ENCODE measurements at places on chromosomes 13 and 19.

- DNase-seq = no peak
These were observed 27.9 kb downstream of the MIPEP start for GRCh38 chr13:23861310-23861709.

GRCh38 chr13:21833921-21834320, 163.0 kb downstream of the FGF9 start:
- no peak for DNase-seq

DNA sequence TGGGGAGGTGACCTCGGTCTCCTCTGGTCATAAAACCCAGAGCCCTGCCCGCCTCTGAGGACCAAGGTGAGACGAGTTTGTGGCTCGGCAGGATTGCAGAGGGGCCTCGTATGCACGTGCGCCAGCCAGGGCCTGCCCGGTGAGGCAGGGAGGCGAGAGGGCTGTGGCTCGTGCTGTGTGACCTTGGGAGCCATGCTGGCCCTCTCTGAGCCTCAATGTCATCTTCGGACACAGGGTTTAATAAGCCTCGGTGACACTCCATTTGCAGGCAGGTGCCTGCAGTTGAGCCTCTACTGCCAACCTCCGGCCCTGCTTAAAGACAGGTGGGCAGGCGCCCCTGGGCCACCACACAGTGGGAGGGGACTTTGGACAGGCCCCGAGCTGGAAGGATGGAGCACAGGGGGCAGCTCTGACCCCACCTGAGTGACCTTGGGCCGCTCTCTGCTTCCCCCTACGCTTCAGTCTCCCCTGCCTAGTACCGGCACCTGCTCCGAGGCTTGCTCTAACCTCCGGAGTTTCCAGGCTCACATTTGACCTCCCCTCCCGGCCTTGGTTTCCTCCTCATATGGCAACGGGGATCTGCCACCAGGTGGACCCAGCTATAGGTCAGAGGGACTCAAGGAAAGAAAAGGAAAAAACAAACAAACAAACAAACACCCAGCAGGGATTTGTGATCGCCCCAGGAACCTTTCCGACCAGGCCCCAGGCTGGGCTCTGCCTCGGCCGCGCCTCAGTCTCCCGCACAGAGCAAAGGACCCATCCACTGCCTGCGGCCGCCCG, 3.1 kb downstream of the ZBTB7A start:
- DNase-seq = no peak

GRCh38 chr13:36921631-36922301, 1.7 kb upstream of the SMAD9 start:
- no peak for DNase-seq

GRCh38 chr19:51386882-51387520, 773 bp downstream of the LIM2 start:
- no peak for DNase-seq

DNA sequence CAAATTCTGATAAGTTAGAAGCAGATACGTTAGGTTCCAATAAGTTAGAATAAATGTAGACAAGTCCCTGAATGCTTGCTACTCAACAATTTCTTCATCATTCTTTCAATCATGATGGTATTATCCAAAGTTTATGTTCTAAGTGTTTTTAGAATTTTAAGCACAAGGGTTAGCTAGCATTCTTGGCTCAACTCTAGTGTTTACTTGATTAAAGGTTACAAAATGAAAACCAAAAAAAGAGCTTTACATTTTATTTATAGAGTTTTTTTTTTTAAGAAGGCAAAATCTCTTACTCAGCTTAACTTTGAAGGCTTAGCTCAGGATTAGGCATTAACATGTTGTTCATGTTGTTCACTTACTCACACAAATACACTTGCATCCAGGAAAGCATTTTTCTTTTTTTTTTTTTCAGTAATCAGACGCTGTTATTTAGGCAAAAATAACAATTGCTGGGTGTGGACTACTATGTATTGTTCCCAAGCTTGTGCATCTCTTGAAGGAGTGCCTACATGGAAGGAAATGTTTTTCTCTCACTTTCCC, 420.6 kb downstream of the DCT start:
- no peak for DNase-seq

All from bone marrow (tissue), 2 donors.